ENCODE measurements at places on chromosomes 2 and 18. TPM values are rescaled to one million over a fixed set of nuclear protein-coding genes. Genes with fewer than 3 reads are reported as not detected.

DNA sequence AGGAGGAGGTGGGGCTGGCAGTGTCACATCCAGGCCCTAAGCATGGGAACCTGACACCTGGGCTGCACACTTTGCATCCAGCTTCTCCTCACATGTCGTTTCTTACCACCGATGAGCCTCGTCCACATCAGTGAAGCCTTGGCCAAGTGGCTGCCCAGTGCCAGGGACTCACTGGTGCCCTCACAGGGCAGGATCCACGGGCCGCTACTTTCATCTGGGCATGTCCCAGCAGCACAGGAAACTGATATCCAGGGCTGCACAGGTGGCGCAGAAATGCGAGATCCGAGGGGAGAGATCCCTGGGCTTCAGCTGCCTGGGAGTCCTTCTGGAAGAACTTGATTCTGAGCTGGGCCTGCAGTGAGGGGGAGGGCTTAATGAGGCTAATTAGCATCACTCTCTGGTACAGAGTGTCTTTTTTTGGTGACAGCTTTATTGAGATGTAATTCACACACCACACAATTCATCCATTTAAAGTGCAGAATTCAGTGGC is 291.6 kb upstream of the HDAC4 start:
- DNase-seq, result no peak

Gene CDH7
- not detected for total RNA-seq

- no peak for DNase-seq
These were observed 48.3 kb upstream of the ST3GAL5 start for GRCh38 chr2:85937069-85937439.

DNA sequence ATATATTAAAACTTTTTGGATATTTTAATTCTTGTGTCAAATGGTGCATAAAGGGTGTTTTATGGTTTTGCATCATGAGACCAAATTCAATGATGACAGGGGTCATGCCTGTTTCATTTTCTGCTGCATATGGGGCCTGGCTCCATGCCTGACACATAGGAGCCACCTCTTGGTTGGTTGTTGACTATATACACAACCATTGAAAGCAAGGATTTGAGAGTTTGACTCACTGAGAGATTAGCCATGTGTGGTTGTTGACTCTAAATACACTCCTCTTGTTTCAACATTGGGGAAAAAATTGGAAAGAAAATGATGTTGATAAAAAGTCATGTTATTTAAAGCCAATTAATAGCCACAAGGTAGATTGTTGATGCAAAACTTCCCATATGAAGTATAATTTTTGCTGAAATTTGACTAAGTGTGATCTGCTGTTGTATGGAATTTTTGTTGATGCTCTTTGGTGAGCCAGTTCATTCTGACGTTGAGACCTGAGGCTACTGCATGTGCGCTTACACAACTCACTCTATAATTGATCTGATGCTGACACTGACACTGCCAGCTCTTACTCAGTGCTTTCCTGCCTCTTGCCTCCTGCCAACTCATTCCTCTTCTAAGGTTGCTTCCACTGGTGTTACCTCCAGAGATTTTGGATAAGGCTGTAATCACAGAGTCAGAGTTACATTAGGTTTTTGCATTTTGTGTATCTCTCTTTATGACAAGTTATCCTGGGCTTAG is 446.2 kb upstream of the SLC14A2 start:
- DNase-seq, result no peak

DNA sequence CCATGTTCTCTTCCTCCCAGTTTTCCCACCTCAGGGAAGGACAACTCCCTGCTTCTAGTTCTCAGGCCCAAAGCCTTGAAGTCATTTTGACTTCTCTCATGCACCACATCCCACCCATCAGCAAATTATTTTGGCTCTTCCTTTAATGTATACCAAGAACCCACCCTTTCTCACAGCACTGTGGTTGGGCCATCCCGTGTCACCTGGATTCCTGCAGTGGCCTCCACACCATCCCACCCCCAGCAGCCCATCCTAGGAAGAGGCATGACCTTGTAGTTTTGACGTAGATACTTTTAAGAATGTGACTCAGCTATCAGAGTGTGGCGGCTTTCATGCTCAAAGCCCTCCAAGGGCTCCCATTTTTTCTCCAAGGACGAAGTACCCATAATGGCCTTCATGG is 25.6 kb upstream of the CCDC68 start:
- DNase-seq, result no peak

Gene RETSAT
- 51.6 TPM for total RNA-seq

DNA sequence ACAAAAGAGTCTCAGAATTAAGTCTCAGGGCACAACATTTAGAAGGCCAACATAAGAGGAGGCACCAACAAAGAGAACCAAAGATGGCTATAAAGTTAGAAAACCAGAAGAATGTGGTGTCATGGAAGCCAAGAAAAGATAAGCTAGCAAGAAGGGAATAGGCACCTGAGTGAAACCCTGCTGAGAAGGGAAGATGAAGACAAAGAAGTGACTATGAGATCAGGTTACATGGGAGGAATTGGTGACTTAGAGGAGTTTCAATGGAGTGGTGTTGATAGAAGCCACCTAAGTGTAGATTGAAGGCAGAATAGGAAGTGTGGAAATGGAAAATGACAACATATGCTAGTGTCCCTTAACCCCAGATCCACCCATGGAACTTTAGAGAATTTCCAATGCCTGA is 327.6 kb upstream of the KCNJ3 start:
- DNase-seq, result no peak

- DNase-seq, result no peak
These were observed 7.7 kb downstream of the GBX2 start for GRCh38 chr2:236160366-236161081.

- no peak for DNase-seq
These were observed 12.6 kb downstream of the PPP1R1C start for GRCh38 chr2:181998041-181998835.

DNA sequence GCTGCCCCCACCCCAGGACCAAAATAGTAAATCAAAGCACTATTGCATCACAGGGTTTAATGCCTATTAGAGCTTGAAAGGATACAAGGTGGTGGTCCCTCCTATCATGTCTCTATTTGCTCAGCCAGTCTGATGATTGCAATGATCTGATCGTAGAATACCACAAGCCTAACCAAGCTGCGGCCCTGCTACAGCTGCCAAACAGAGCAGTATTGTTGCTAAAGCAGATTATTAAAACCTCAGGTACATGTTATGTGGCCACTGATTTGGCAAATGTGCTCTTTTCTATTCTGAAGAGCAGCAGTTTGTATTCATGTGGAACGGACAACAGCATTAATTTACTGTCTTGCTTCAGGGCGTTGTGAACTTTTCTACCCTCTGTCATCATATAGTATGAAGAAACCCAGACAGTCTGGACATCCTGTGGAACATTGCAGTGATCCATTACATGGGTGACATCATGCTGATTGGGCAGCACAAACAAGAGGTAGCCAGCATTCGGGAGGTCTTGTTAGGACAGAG is 8.4 kb upstream of the VAPA start:
- no peak for DNase-seq

GRCh38 chr2:165239230-165239629 is at the start of gene SCN2A:
Gene SCN2A (plus strand): TSS chr2:165239414. CDS start chr2:165295824, 56,410 bp downstream.
- DNase-seq, result peak; percentile 66

DNA sequence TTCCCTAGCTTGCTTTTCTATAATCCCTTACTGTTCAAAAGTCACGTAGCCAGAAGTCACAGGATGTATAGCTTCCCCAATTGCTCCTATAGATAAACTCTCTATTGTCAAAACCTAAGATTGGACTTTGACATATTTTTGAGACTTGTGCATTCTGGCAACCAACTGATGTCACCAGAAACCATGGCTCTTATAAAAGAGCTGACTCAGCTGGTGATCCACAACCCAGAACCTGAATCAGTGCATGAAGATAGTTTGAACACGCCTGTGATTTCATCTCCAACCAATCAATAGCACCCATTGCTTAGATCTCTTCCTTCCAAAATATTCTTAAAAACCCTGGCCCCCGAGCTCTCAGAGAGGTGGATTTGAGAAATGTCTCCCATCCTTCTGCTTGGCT is 639.9 kb upstream of the PIK3C3 start:
- DNase-seq, result no peak

DNA sequence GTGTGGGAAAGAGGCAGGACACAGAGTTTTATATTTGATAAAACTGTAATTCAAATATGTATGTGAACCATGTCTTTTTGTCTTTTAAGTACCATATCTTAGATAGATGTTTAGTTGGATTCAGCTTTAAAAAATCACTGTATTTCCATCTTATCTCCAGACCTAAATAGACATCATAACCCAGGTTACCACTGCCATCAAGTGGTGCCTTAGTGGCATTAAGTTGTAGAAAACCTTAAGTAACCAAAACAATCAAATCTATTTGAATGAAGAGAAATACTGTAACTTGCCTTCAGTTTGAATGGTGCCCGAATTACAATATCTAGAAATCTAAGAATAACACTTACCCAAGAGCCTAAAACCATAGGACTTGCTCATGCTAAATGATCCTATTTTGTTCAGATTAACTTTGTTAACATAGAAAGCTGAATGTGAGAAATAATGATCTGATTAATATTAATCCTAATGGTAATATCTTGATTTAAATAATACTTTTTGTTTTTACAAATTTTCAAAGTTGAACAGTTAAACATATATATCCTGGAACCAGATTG is 92.5 kb upstream of the MAP2 start:
- peak; percentile 26 for DNase-seq

Gene LIPG
- total RNA-seq, result 1.3 TPM

Gene PLCL1
- 0.76 TPM for total RNA-seq

Gene ARHGAP28
- 2.3 TPM for total RNA-seq

GRCh38 chr2:202815548-202816360 is 55.8 kb downstream of the ICA1L start:
- no peak for DNase-seq

DNA sequence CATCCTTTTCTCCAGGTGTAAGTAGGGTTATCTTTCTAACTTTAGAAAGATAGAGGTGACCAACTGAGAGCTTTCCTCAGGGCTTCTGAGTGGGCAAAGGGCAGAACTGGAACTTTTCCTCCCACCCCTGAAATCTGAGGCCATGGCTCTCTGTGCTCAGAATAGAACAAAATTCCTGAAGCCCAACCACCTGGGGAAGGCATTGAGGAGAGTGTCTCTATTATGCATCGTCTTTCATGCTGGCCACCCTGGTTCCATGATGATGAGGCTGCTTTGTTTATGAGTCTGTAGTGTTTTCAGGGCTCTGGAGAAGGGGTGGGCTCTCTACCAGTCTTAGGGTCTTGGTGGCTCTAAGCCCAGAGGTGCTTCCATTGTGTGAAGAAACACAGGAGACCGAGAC is 30.7 kb upstream of the IL1R1 start:
- no peak for DNase-seq

- DNase-seq, result no peak
These were observed 74.8 kb downstream of the NFATC1 start for GRCh38 chr18:79470547-79470946.

Gene FAM124B
- 48.8 TPM for total RNA-seq

DNA sequence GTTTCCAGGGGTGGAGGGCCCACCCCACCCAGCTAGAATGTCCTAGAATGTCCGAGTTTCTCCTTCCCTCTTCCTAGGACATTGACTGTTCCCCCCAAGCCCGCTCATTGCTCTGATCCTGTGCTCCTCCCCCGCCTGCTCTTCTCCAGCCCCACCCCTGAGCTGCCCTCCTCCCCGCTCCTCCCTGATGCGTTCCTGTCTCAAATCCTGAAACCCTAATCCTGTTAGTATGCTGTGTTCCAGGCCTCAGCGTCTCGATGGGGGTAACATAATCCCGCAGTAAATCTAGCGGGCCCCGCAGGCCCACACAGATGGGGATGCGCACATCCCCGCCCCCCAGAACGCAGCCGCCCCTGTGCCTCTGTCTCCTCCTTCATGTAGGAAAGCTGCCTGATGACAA is 51.3 kb downstream of the NRP2 start:
- DNase-seq, result no peak

GRCh38 chr18:59696311-59697235 is 650 bp downstream of the CCBE1 start:
- peak; percentile 49 for DNase-seq

GRCh38 chr2:108554528-108554927 is 20.3 kb downstream of the LIMS1 start:
- no peak for DNase-seq

DNA sequence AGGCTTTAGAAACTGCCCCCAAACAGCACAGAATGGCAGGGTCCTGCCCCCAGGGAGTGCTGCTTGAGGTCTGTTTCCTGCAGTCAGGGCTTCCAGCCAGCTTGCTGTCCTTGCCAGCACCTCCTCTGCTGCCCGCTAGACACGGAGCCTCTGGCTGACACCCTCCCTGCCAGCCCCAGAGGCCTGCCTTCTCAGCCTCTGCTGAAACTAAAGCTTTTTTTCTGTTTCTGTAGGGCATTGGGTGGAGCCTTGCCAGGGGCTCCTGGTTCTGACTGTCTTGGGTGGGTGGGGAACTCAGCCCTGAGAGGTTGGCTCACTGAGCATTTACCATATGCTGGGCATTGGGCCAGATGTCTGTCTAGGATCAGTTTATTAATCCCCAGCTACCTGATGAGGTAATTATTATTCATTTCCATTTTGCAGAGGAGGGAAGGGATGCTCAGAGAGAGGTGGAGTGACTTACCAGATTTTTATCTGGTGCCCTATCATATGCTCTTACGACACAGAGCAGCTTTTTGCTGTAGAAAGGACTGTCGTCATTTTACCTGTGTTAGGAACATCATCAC is 35.4 kb downstream of the INPP4A start:
- no peak for DNase-seq

Gene IGFBP5
- 0.64 TPM for total RNA-seq

Gene GKN1
- total RNA-seq, result not detected

Gene DCC
- total RNA-seq, result not detected

DNA sequence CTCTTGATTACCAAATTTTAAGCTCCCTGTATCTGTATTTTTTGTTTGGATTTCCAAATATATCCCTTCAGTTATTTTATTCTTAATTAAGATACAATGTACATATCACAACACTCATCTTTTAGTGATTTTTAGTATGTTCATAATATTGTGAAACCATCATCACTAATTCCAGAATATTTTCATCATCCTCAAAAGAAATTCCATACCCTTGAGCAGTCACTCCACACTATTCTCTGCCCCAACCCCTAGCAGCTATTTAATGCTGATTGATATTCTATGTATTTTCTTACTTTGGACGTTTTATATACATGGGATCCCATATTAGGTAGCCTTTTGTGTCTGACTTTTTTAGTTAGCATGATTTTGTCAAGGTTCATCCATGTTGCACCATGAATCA is 127.4 kb upstream of the SLC8A1 start:
- DNase-seq, result no peak

DNA sequence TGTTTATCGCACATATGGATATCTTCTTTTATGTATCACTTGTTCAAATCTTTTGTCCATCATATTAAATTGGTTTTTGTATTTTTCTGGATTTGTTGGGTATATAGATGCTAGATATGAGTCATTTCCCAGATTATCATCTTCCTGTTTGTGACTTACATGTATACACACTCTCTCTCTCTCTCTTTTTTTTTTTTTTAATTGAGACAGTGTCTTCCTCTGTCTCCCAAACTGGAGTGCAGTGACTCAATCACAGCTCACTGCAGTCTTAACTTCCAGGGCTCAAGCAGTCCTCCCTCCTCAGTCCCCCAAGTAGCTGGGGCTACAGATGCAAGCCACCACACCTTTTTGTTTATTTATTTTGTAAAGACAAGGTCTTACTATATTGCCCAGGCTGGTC is 43.8 kb downstream of the XIRP2 start:
- no peak for DNase-seq

GRCh38 chr2:41399437-41400087 is 648.3 kb upstream of the PKDCC start:
- no peak for DNase-seq

Gene CCDC141
- total RNA-seq, result 1.5 TPM

Data from dermis microvascular lymphatic vessel endothelial cell (primary cell).